ENCODE measurements at places on chromosomes 13 and 19.

DNA sequence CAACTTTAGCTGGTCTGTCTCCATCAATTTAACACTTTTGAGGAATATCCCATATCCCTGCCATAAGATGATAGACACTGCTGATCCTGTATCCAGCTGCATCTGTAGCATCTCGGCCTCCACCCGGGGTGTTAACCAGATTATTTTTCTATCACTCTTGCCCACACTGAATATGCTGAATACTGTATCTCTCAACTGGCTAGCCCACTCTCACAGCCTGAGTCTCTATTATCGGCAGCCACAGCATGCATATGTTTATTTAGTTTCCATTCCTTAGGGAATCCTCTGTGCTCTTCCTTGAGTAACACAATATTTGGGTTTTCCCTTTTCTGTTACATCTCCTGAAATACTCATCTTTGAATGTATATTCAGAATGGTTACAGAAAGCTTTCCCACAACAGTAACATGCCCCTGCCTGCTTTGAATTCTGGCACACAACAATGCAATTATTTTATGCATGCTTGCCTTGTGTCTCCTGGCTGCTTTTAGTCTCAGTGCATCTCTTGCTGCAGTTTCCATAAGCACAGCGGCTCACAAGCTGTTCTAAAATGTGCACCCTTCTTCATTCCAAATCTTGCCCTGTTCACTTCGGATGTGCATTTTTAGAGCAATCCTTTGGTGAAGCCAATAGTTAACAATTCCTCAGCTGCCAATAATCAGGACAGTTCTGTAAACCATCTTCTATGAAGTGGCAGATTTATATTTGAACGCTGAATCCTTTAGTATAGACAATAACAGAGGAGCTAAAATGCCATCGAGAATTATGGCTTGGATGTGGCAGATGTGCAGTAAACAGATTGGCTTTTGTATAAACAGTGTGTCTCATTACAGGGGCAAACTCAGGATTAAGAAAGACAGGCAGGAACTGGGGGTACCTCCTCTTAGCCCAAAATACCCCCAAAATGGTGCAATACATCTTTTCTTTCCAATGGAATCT, 261.9 kb upstream of the SOX21 start:
- peak; percentile 77 for ATAC-seq

GRCh38 chr19:55591555-55591954, 7.8 kb downstream of the FIZ1 start:
- no peak for ATAC-seq

- no peak for ATAC-seq
These were observed 4.8 kb downstream of the ABCC4 start for GRCh38 chr13:95296326-95296925.

GRCh38 chr13:101977475-101977874, 424.4 kb downstream of the FGF14 start:
- no peak for ATAC-seq

GRCh38 chr13:19952850-19953249, 5.7 kb upstream of the ZMYM2 start:
- no peak for ATAC-seq

DNA sequence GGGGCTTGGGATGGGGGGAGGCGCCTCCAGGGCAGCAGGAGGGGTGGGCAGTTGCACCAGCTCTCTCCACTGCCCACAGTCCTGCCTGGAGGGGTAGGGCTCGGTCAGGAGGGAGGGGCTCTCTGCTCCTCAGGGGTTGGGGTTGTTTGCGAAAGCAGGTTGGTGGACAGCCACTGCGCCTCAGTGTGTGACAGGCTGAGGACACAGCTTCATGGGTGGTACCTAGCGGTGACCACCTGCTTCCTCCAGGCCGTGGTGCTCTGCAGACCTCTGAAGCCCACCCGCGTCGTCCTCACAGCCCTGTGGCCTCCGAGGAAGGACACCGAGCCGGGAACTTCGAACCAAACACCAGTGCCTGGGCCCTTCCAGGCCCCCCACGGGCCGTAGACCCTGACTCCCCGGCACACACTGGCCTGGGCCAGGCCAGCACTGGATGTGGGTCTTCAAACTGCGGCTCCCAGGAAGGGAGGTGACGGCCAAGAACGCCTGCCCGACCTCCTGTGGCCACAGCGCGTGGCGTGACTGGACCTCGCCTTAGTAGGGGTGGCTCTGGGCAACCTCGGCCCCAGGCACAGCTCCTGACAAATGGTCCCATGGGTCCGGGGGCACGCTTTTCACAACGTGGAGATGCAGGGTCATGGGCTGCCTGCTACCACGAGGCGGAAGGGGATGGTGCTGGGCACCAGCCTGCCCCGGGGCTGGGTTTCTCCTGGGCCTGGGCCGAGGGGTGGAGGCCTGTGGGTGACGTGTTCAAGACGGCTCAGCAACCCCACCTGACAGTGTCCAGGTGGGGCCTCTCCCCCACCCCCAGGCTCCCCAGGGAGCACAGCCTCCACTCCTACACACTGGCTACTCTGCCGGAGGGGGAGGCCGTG, 173.2 kb downstream of the KDM4B start:
- no peak for ATAC-seq

DNA sequence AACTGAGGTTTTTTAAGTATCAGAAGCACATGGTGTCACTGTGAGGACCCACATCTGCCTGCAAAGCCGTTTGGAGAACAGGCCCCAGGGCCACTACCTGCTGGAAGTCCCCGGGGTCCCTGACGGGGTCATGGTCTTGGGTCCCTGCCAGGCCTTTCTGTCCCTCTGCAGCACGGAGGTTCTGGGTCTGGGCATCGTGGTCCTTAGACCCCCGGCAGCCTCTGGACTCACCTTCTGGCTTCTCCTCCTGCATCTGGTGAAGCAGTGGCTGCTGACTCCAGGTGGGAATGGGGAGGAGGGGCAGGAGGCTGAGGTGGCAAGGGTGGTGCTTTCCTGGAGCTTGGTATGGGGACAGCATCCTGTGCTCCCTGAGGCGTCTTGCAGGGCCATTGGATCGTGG, 198.6 kb downstream of the TEX29 start:
- no peak for ATAC-seq

DNA sequence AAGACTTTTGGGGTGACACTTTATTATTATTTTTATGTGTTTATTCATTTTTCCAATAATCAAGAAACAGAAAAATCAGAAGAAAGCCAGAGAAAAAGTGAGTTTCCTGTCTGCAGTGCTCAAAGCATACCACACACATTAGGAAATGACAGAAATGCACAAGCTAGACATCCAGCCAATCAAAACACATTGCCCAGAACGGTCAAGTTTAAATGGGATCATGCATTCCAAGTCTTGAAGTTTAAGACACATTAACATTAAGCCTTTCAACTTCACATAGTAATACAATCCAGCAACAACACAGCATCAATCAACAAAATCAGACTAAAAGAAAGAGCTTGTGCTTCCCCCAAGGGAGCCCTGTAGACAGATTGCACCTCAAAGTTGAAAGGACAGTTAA, 28.7 kb upstream of the MEDAG start:
- ATAC-seq = no peak

GRCh38 chr13:96273196-96273595, 183.3 kb downstream of the HS6ST3 start:
- ATAC-seq = no peak

DNA sequence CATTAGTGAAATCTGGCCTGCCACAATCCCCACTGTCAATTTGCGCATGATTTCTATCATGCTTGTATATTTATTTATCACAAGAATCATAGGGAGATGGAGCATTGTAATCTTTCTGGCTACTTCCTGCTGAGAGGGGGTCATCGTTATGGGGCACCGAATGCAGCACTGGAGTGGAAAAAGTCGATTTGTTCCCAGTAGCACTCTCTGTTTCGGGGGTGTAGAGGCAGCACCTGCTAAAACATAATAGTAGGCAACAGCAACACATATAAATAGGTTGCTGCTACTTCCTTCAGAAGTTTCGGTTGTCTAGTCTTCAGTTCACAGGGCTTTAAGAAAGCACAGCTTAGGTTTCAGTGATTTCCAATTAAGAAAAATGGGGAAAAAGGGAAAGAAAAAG, 23.4 kb upstream of the CEACAM21 start:
- no peak for ATAC-seq

DNA sequence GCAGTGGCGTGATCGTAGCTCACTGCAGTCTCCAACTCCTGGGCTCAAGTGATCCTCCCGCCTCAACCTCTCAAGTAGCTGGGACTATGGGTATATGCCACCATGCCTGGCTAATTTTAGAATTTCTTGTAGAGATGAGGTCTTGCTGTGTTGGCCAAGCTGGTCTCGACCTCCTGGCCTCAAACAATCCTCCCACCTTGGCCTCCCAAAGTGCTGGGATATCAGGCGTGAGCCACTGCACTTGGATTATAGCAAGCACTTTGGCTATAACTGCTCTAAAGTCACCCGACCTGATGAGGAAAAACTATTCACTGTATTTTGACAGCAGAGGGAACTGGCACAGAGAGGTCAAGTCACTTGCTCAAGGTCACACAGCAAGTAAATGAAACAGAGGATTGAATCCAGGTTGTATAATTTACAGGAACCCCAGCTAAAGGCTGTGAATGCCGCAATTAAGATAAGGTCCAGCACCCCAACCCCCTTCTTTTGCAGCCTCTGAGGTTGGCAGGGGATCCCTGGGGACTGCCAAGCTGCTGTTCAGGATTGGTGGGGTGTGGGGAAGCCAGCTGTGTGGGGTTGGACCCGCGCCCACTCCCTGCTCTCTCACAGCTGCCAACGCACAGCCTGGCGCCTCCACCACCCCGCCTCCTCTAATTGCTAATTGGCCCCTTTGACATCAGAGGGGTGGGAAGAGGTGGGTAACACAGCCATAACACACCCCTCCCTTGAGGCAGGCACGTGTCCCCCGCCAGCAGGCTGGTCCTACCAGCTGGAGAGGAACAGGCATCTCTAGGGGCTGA, 6.0 kb downstream of the TMIGD2 start:
- ATAC-seq = peak; percentile 54

- ATAC-seq = no peak
These were observed 35.0 kb downstream of the VASP start for GRCh38 chr19:45542234-45542668.

- ATAC-seq = no peak
These were observed 4.3 kb upstream of the POU4F1 start for GRCh38 chr13:78607409-78608251.

DNA sequence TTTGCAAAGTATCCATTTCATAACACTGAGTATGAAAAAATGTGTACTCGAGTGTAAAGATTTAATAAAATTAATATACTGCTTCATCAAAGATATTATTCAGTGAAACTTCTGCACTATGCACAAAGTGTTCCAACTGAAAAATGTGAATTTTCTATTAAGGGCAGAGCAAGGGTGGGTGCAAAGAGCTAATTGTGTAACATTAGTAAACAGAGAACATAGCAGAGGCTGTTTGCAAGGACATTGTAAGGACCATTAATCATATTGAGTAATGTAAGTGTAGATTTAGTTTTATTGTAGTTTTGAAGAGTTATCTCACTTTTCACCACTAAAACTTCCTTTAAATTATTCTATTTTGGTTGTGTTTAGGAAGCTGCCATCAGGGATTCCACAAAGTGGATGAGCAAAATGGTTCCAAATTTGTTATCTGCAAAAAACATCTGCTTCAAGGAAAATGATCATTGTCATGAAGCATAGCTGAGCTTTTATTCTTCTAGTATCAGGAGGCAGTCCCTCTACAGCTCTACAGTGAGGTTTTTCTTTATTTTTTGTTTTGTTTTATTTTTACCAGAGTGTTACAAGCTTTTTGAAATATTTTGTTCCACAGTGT, 1375.4 kb downstream of the SLITRK1 start:
- no peak for ATAC-seq

DNA sequence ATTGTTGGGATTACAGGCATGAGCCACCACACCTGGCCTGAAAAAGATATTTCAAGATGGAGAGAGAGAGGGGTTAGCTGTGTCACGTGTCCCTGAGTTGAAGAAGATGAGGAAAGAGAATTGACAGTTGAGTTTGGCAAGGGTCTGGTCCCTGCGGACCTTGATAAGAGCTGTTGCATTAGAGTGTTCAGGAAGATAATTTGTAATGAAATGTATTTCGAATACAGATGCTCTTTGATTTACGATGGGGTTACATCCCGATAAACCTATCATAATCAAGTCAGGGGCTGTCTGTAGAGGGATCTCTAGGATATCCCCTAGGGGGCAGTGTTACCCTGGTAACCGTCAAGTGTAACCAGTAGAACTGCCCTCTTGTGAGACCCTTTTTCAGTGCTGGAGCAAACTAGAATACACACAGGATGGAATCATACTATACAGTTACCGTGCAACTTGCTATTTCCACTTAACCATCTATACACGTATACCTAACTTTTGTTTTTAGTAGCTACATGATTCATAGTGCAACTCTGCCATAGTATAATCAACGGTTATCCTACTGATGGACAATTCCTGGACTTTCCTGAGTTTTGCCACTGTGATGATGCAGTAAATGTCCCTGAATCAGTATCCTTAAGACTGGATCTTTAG, 1.5 kb upstream of the ELOF1 start:
- ATAC-seq = peak; percentile 18

- ATAC-seq = no peak
These were observed at the start of the genes PEG3 and ZIM2 for GRCh38 chr19:56840451-56841192. TSS of gene PEG3 (minus strand) at chr19:56840726. CDS start at chr19:56824655, 16,071 bp downstream. TSS of gene ZIM2 (minus strand) at chr19:56840726. CDS start at chr19:56824277, 16,449 bp downstream.

DNA sequence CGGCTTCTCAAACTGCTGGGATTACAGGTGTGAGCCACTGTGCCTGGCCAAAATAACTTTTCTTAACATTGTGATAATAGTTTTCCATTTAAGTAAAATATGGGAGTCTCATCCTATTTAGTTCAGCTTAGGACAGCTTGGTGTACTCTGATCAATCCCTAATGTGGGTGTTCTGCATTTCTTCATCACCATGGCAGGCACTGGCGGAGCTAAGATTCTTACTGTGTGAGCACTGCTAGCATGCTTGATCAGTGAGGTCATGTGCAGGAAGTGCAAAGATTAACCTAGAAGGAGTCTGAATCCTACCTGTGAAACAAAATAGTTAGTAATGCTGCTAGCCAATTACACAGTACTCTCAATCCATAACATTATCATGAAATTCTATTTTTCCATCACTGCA, 1684.2 kb upstream of the SLC10A2 start:
- ATAC-seq = peak; percentile 34

- ATAC-seq = peak; percentile 94
These were observed 28.8 kb downstream of the ACTN4 start for GRCh38 chr19:38676023-38676877.

- no peak for ATAC-seq
These were observed 6.4 kb downstream of the POU4F1 start for GRCh38 chr13:78596736-78597601.

- ATAC-seq = no peak
These were observed 487.6 kb downstream of the GPC6 start for GRCh38 chr13:93714171-93714570.

DNA sequence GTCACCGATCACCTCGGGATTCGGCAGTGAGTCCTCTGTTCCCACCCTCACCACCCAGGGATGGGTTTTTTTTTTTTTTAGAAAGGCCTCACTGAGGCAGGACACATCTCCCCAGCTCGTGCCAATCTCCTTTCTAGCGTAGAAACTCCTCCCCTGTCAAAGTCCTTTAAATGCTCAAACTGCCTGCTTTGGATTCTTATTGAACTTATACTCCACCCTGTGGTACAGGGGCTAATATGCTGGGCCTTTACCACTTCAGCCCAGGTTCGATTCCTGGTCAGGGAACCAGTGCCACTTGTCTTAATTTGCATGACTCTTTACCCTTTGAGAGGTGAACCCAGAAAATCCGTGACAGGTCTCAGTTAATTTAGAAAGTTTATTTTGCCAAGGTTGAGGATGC, 8.3 kb upstream of the ZNF14 start:
- ATAC-seq = no peak

- ATAC-seq = no peak
These were observed 40.8 kb downstream of the ADPRHL1 start for GRCh38 chr13:113412440-113412839.

All from motor neuron (in vitro differentiated cells).